ENCODE measurements at places on chromosomes 4 and X.

- DNase-seq: peak; percentile 26
Measured at GRCh38 chr4:48899950-48900349, 6.6 kb downstream of the OCIAD2 start.

- peak; percentile 59 for DNase-seq
Measured at GRCh38 chr4:186021461-186022167, 47.3 kb upstream of the TLR3 start.

DNA sequence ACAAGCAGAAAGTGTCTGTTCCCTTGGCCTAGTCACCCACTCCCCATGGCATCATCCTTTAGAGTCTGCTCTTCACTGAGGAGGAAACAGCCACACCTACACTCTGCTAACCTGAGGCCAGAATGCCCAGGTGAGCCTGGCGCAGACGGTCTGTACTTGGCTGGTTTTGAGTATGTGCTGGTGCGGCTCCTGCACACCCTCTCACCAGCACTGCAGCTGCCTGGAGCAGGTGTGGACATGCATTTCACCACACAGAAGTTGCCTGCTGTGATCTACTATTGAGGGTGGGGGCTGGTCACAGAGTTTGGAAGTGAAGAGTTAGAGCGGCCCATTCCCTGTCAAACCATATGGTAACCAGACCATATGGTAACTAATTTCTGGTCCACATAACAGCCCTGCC, 39.5 kb downstream of the KANTR start:
- DNase-seq: no peak

- peak; percentile 16 for DNase-seq
Measured at GRCh38 chr4:182454440-182455013, 211.3 kb downstream of the TENM3 start.

GRCh38 chr4:55948726-55949481, at the start of gene CEP135:
Gene CEP135, plus strand, starts transcription at chr4:55948945. Its CDS starts 3,186 bp downstream, at chr4:55952131.
- DNase-seq: peak; percentile 88

- no peak for DNase-seq
Measured at GRCh38 chr4:12949719-12950490, 534.2 kb downstream of the RAB28 start.

- no peak for DNase-seq
Measured at GRCh38 chr4:38791010-38791409, 8.2 kb upstream of the TLR10 start.

GRCh38 chrX:97057349-97057909, 173.7 kb downstream of the RPA4 start:
- no peak for DNase-seq

- DNase-seq: peak; percentile 69
Measured at GRCh38 chr4:52853351-52853750, 8.8 kb upstream of the RASL11B start.

DNA sequence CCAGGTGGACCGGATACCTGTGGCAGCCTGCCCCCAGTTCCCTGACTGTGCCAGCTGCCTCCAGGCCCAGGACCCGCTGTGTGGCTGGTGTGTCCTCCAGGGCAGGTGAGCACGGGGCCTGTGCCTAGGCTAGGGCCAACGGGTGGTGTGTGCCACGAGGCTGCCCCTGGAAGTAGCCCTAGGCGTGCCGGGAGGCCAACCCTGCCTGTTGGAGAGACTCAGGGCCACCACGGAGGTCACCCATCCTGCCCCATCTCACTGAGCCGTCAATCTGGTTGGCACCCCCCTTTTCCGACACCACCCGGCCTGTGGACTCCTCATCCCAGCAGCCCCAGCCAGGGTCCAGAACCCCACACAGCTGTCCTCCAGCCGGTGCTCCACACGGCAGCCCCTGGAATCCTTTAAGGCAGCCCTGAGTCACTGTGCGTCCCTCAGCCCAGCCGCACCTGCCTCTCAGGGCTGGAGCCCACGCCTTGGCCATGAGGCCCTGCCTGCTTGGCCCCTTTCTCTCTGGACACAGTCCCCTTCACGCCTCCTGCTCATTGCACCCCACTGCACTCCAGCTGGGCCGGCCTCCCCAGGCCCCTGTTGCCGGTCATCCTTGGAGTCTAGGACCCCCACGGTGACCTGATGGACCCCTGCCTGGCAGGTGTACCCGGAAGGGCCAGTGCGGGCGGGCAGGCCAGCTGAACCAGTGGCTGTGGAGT, 5.3 kb downstream of the PLXNB3 start:
- no peak for DNase-seq

DNA sequence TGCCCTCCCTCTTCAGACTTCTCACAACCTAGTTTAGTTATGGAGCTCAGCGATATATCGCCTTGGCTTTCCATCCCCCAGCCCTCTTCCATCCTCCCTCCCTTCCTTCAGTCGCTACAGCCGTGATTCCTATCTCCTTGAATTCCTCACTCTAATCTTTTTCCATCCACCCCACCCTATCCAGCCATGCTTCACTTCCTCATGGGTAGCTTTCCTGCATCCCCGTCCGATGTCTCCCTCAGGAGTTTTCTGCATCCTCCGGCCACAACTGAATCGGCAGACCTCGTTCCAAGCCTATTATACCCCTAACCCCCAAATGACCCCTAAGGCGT, 456 bp downstream of the SNX12 start:
- DNase-seq: no peak

DNA sequence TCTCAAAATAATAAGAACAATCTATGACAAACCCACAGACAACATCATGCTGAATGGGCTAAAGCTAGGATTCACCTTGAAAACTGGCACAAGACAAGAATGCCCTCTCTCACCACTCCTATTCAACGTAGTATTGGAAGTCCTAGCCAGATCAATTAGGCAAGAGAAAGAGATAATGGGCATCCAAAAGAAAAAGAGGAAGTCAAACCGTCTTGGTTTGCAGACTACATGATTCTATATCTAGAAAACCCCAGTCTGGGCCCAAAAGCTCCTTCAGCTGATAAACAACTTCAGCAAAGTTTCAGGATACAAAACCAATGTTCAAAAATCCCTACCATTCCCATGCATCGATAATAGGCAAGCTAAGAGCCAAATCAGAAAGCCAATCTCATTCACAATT, 59.0 kb downstream of the CHM start:
- no peak for DNase-seq

GRCh38 chr4:157447195-157447594, 226.7 kb downstream of the GRIA2 start:
- DNase-seq: no peak

DNA sequence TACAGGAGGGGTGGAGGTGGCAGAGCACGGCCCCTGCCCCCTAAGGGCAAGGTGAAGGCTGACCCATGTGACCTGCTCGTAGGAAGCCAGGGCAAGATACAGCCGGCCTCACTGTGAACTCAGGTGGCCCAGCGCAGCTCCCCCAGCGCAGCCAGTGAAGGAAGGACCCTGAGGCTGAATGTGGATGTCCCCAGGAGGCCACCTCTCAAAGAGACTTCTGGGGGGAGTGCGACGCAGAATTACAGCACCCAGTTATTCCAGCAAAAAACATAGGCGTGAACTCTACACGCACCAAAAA, 52.6 kb downstream of the ZFYVE28 start:
- DNase-seq: no peak

DNA sequence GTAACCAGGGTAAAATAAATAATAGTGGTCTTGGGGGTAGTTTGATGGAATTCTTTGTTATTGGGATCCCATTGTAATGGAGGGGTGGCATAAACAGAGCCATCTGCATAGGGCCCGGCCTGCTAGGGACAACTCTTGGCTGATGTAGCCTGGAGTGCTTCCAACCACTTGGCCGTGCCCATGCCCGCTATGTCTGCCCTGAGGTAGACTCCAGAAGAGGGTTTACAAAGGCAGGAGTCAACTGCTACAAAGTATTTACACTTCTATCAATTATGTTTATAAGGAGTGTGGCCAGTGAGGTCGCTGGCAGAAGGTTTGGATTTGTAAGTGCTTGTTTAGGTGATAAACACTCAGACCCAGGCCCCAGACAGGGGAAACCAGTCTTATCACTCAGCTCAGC, 8.1 kb downstream of the RASL11B start:
- no peak for DNase-seq

DNA sequence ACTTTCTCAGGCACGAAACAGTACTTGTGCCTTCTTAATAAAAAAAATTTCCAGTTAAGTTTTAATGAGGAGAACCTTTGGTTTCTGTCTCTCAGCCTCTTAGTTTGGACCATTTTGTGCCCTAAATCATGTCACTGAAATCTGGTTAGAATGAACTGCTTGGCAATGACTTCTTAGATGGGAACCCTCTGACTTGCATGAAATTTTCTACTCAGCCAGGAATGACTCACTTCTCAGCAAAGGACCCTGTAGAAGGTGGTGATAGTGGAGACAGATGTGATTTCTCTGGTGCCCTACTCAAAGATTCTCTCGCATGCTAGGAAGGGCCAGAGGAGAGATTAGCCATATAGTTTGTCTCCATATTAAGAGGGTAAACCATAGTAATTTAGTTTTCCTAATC, 50.5 kb downstream of the RASL11B start:
- peak; percentile 64 for DNase-seq

DNA sequence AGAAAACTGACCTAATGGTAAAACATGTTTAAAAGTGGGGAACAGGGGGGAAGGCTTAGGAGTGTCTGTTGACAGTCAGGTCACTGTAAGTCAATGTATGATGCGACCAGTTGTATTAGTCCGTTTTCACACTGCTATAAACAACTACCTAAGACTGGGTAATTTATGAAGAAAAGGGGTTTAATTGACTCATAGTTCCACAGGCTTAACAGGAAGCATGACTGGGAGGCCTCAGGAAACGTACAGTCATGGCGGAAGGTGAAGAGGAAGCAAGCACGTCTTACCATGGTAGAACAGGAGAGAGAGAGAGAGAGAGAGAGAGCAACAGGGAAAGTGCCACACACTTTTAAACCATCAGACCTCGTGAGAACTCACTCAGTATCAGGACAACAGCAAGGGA, 13.0 kb upstream of the PLAC1 start:
- DNase-seq: no peak

GRCh38 chrX:121356139-121356849, 308.9 kb downstream of the GLUD2 start:
- DNase-seq: no peak

- no peak for DNase-seq
Measured at GRCh38 chr4:5867866-5868265, 25.0 kb downstream of the CRMP1 start.

GRCh38 chrX:154036513-154036912, 16.8 kb upstream of the IRAK1 start:
- no peak for DNase-seq

DNA sequence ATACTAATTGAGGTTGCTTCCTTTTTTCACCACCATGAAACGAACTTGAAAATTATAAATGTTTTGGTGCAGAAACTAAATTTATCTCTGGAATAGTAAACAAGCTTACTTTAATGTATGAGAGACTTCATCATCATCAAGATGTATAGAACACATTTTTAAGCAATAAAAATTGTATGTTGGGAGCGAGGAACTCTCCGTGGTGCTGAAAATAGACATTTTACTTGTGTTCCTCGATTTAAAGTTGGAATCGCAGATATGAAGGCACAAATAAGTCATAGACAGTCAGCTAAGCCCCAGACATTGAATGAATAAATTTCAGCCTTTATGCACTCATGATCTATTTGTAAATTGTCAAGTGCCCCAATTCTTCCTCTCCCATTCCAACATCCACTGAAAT, 310.7 kb downstream of the STK32B start:
- peak; percentile 24 for DNase-seq

DNA sequence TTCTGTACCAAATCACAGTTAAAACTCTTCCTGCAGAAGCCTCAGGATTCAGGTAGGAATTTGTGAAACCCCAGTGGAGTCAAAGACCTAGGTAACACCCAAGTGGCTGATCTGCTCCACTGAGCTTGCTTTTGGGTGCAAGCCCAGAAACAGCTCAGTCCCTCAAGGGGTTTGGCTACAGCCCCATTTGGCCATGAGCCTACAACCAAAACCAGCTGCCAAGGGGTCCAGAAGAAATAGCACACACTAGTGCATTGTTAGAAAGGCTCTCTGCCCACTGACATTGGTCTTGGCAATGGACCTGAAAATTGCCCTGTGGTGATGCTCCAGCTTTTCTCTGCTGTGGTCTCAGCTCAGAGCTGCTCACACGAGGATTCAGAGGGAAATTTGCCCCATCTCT, 577.4 kb upstream of the INTU start:
- peak; percentile 84 for DNase-seq

Measured in fibroblast of the aortic adventitia (primary cell).